CD4-positive, alpha-beta T cell (primary cell): ENCODE measurements at places on chromosomes 5 and 9.

- no peak for DNase-seq
Observed at GRCh38 chr9:36218411-36218901, 27.7 kb downstream of the CLTA start.

DNA sequence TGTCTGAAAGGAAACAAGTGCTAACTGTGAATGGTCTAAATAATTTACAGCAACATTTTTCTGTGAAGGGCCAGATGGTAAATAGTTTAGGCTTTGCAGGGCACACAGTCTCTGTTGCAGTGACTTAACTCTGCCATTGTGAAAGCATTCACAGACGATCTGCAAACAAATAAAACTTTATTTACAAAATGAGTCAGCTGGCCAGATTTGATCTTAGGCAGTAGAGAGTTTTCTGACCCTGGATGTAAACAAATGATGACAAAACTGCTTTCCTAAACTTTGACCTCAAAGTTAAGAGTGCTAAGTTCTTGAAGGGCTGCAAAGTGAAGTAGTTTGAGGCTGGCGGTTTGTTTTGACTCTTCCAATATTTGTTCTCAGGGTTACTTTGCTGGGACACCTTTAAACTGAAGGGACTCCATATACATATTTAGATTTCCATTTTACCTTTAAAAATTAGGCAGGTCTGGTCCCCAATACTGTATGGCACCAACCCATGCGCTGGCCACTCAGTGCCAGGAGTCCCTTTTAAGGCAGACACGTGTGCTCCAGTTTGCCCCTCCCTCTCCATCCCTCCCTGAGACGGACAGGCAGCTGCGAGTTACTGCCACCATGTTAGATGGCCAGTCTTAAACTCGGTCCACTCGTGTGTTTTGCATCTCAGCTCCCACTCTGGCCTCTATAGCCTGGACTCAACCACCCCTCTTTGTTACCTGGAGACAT lies 4.0 kb upstream of the ADAMTS16 start:
- no peak for DNase-seq

DNA sequence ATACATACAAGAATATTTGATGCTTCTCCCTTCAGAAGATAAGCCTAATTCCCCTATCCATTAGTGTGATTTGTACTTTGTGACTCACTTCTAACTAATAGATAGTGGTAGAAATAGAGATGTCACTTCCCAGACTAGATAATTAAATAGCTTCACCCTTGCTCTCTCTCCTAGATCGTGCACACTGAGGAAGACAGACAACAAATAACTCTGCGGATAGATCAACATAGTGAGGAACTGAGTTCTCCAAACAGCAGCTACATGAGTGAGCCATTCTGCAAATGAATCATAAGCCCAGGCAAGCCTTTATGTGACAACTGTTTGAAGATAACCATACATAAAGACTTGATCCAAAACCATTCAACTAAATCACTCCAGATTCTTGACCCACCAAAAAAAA lies 1083.4 kb upstream of the C9orf72 start:
- no peak for DNase-seq

- DNase-seq: no peak
Observed at GRCh38 chr9:137242269-137243203, 1.4 kb downstream of the TUBB4B start.

GRCh38 chr5:117982691-117983090 lies 1005.7 kb downstream of the DTWD2 start:
- DNase-seq: no peak

DNA sequence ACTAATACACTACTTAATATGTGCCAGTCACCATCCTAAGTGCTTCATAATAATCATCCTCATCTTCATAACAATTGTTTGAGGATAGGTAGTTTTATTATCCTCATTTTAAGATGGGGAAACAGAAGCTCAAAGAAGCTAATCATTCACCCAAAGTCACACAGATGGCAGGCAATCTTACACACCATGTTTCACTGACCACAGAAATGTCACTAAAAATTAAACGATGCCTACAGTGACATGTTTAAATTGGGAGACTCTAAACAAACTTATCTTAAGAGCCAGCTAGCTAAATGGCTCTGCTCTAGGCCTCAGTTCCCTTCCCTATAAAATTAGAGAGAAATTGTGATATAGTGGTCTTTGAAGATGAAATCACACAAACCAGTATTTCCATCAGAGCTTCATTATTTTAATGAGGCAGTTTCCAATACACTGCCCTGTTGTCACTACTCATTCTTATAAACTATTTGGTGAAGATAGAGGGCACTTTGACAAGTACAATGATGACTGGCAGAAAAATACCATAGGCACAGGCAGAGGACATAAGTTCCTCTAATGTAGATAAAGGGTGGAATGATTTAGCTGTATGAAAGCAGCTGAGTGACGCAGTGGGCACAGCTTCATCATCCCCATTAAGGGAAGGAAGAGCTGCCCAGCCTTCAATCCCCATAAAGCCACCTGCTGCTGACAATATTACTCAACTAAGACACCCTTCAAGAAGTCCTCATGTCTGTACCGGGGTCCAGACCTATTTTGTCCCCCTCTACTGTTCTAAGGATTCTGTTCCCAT lies 224.1 kb downstream of the ACTL7B start:
- DNase-seq: no peak

DNA sequence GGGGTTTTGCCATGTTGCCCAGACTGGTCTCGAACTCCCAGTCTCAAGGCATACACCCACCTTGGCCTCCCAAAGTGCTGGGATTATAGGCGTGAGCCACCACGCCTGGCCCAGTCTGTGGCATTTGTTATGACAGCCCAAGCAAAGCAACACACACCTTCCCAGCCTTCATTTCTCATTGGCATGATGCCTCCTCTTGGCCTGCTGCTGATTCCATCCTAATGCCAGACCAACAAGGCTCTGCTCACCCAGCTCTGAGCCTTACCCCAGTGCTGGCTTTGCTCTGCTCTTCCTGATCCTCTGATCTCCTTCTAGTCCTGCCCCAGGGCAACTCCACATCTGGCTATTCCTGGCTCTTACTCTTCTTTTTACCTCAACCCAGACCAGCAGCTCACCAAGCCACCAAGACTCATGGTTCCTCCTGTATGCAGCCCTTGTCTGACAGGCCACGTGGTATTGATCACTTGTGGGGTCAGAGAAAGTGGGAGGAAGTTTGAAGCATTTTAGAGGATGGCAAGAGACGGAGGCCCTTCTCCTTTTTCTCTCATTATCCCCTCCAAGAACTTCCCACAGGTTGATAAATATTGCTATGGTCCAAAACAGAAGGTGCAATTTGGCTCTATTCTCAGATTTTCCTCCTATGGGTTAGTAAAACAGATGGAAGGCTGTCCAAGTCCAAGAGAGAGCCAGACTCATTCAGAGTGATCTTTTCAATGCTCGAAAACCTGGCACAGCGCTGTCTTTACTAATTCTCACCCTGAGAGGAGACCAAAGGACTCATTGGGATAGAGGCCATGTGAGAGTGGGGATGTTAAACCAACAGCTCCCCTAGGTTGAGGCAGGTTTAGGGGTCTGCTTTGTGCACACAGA lies 958 bp downstream of the CD180 start:
- no peak for DNase-seq

DNA sequence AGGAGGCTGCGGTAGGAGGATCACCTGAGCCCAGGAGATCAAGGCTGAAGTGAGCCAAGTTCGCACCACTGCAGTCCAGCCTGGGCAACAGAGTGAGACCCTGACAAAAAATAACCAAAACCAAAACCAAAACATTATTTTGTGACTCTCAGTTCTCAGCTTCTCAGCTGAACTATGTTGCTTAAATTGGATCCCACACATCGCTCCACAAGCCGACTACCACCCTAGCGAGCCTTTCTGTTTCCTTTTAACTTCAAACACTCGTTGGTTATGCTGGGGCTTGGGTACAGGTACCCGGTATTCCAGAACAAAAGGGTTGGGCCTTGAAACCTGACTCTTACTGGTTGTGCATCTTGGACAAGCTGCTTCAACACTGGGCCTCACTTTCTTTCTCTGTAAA lies 3.8 kb upstream of the PTGS1 start:
- no peak for DNase-seq

DNA sequence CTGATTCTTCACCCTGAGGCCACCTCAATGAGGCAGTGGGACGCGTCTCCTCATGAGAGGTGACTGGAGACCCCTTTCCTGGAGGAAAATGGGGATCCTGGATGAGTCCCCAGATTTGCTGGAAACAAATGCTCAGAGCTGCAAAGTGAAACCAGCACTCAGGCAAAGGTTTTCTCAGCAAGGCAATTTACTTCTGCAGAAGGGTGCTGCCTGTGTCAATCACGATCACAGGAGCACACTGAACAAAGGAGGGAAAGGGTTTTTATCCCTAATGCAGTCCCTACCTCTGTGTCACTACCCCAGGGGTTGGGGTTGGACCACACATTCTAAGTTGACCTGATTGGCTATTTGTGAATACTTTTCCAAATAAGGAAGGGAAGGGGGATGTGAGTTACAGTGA lies 69.9 kb upstream of the CDK20 start:
- DNase-seq: no peak

GRCh38 chr9:136854842-136855460 lies 2.8 kb downstream of the MAMDC4 start:
- DNase-seq: peak; percentile 22

DNA sequence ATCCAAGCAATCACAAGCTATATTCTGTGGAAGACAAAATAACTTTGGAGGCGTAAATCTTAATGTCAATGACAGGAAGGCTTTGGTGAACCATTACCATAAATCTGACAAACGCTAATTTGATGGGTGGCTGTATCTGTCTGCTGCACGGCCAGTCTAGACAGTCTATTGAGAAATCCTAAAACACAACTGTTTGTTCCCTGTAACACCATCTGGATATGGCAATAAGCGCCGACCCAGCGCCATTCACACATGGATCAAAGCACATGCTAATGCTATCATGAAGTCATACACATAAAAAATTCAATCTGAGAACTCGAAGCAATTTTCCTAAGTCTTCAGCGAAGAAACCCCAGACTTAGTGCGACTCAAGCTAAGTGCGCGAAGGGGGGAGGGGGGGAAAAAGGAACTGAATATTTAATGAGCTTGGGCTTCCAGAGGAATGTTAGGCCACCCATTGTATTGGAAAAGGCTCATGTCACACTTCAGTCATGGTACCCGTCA lies 95.1 kb downstream of the ARL15 start:
- no peak for DNase-seq

- DNase-seq: no peak
Observed at GRCh38 chr5:73763300-73764032, 137.5 kb downstream of the ARHGEF28 start.

GRCh38 chr9:128113526-128114325 lies 13.8 kb downstream of the PTGES2 start:
- DNase-seq: no peak

GRCh38 chr9:87569008-87569509 lies 71.4 kb downstream of the DAPK1 start:
- no peak for DNase-seq

DNA sequence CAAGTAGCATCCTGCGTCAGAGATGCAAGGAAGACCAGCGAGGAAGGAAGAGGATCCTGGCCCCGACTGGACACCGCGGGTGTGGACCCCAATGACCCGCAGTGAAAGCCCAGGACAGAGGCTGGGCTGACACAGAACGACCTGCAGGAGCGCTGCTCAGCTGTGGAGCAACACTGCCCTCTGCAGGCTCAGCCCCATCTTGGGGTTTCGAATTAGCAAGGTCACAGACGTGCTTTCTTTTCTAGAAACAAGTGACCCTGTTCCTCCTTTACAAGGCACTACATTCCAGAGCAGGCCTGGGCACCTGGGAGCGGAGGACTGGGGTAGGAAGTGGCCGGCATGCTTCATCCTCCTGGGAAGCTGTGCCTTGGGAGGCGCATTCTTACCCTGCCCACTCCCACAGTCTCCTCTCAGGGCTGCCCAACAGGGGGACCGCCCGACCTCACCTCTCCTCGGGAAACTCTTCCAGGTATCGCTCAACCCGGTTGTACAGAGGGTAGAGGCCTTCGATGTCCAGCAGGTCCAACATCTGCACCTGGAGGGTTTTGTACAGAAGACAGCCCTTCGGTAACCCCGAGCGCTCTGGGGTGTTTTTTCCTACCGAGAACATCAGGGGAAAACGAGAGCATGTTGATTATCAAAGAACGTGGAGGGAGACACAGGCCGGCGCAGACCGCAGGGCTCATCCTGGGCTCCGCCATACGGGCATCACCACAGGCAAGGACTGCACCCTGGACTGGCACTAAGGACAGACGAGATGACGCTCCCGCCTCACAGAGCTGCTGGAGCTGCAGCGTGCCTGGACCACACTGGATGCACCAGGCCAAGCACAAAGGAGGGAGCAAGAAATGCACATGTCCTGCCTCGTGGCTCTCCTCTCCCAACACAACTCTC lies 35.0 kb downstream of the IPPK start:
- peak; percentile 55 for DNase-seq

DNA sequence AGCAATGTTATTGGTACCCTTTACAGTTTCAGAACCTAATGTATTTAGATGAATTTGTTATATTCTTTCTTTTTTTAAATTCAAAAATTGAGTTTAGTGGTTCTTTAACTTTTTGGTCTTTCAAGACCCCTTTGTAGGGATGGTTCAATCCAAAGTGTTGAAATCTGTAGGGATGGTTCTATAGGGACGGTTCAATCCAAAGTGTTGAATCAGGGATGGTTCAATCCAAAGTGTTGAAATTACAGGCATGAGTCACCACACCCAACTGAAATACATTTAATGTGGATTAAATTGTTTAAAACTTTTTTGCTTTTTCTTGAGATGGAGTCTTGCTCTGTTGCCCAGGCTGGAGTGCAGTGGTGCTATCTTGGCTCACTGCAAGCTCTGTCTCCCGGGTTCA lies 30.6 kb downstream of the SNX2 start:
- DNase-seq: no peak

DNA sequence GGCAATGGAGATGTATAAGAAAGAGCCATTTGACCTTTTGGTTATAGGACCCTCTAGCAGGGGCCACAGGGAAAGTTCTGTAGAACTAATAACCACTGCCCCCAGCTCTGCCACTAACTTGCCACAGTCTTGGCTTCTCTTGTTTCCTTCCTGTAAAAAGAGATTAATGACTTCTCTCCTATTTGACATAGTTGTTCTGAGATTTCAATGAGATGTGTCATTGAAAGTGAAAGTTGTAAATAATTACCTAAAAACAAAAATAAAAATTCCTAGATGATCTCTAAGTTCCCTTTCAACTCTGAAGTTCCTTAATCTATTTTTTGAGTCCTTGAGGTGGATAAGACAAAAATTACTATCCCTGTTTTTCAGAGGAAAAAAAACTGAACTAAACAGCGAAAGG lies 1.4 kb upstream of the KIF12 start:
- DNase-seq: no peak
